Activated CD8-positive, alpha-beta memory T cell treated with anti-CD3 and anti-CD28 coated beads for 48 hours (primary cell): ENCODE measurements at places on chromosomes 3 and 15.

- no peak for DNase-seq
Measured at GRCh38 chr15:31352911-31353811, 26.5 kb downstream of the KLF13 start.

DNA sequence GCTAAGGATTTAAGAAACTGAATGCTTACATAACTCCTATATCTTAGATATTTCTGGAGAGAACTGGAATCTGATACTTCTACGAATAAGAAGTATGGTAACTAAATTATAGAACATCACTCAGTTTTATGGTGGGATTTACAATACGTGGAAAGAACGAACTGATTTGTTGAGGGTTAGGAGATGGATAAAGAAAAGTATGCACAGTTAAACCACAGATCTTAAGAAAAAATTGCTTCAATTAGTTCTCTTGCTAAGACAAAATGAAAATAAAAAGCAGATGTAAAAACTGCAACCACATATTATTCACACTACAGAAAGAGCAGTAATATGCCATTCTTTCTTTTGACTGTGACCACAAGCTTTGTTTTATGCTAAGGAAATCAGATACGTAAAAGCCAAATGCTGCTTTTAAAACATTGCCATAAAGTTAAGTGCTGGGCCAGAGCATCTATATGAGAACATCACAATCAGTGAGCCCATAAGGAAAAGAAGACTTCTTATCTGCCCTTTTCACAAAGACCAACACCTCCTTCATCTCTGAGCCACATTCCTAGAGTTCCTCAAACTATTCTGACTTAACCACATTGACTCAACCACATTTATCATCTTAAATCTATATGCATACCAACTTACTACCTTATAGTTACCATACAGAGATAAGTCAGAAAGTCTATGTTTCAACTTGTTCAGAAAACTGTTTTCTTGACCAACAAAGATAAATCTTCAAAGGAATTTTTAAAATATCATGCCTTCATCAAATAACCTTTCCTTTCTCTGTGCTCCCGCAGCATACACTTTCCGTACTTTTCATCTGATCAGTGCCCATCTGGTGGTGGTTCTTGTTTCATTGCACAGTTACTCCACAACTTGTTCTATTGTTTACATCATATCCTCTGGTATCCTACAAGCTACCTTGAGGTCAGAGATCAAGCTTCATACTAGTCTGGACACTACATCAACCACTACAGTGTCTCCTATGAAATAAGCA, 61.7 kb downstream of the FSIP1 start:
- no peak for DNase-seq

GRCh38 chr3:16937326-16937845, 52.6 kb downstream of the PLCL2 start:
- DNase-seq: no peak

GRCh38 chr3:138657508-138657907, 48.9 kb downstream of the FAIM start:
- no peak for DNase-seq

GRCh38 chr3:81958972-81959640, 197.7 kb upstream of the GBE1 start:
- DNase-seq: no peak

GRCh38 chr3:177681156-177681555, 483.9 kb upstream of the TBL1XR1 start:
- DNase-seq: no peak

DNA sequence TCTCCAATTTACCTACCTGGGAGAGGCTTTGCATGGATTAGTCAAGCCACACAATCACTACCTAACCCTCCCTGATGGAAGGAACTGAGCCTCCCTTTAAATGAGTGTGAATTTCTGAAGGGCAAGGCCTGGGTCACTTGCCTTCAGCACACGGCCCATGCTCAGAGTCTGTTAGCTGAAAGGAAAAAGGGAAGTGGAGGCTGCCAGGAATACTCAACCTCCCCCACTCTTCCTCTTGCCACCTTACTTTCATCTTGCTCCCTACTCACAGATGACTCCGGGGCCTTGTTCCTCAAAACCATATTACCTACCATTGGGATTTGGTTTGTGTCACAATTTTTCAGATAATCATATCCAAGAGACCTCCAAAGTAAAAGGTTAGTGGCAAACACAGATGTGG, 220.0 kb downstream of the ABHD5 start:
- DNase-seq: no peak

DNA sequence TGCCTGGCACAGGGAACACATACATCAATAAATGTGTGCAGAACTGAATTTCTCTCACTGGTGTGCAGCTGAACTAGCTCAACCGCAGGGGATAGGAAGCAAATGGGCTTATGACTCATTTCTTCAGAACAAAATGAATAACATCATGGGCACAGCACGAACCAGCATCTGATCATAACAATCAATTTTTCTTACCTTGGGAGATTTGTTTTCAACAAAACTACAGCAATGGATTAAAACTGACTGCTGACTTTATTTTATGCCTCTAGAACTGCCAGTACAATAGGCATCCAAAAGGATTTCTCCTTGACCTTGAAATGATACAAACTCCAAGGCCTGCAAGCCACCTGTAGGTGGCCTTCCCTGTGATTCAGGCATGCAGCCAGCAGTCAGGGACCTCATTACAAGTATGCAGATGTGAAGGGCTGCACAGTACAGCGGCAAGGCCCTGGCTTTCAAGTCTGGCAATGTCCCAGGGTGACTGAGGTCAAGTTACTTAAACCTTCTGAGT, 26.1 kb downstream of the TAMM41 start:
- DNase-seq: no peak

- DNase-seq: no peak
Measured at GRCh38 chr3:63470745-63471144, 181.7 kb upstream of the SNTN start.

DNA sequence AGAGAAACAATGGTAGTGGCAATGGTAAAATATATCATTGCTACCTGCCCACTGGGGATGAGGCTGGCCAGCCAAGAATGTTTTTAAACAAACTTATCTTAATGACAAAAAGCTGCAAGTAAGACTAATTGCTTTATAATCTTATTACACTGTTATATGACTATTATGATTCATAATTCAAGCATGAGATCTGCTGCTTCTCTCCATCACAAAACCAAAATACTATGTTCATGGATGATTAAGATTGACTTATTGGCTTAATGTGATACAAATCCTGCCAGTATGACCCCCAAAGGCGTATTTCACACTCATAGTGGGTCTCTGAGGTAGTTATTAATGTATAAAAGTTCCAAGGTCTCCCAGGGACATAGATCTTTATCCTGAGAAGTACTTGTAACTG, 52.6 kb downstream of the FBN1 start:
- DNase-seq: no peak

- DNase-seq: no peak
Measured at GRCh38 chr3:32632533-32633265, 52.3 kb upstream of the CNOT10 start.

- DNase-seq: no peak
Measured at GRCh38 chr15:61654002-61654740, 406.1 kb downstream of the VPS13C start.

- DNase-seq: no peak
Measured at GRCh38 chr15:70597945-70598344, 165.4 kb downstream of the UACA start.

GRCh38 chr15:62306851-62307504, 141.9 kb upstream of the C2CD4B start:
- no peak for DNase-seq

GRCh38 chr3:167066977-167067786, 312.9 kb downstream of the ZBBX start:
- DNase-seq: no peak

DNA sequence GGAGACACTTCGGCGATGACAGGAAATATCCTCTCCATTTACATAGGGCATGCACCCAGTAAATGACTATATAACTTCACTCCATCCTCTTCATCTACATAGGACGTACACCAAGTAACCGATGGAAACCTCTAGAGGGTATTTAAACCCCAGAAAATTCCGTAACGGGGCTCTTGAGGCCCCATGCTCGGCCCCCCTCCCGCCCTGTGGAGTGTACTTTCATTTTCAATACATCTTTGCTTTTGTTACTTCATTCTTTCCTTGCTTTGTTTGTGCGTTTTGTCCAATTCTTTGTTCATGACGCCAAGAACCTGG, 7.5 kb upstream of the FAM107A start:
- DNase-seq: no peak

DNA sequence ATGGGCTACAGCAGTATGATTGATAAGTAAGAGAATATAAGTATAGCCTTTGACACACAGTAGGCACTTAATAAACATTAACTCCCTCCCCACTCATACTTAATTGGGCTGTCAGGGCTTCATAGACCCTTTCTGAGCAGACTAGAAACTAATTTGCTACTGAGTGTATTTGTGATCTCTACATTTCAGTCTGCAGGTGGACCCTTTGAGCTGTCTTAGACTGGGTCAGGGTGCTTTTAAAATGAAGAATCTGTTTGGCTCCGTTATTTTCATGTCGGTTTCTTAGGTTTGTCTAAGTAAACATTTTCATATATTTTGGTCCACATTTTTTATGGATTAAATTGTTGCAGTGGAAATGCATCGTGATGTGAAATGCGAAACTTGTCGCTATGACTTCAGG, 50.3 kb upstream of the SELENOK start:
- DNase-seq: no peak

- no peak for DNase-seq
Measured at GRCh38 chr15:45606841-45607240, 19.7 kb downstream of the BLOC1S6 start.

GRCh38 chr15:82807920-82808633, 1.4 kb upstream of the WHAMM start:
- no peak for DNase-seq

GRCh38 chr15:31489801-31490646, 163.4 kb downstream of the KLF13 start:
- DNase-seq: no peak

GRCh38 chr15:97841558-97841957, 118.9 kb upstream of the ARRDC4 start:
- no peak for DNase-seq

- DNase-seq: peak; percentile 72
Measured at GRCh38 chr3:138834596-138835396, at the start of gene PIK3CB. Gene PIK3CB (minus strand): TSS chr3:138834928. CDS start chr3:138759343, 75,585 bp downstream.

DNA sequence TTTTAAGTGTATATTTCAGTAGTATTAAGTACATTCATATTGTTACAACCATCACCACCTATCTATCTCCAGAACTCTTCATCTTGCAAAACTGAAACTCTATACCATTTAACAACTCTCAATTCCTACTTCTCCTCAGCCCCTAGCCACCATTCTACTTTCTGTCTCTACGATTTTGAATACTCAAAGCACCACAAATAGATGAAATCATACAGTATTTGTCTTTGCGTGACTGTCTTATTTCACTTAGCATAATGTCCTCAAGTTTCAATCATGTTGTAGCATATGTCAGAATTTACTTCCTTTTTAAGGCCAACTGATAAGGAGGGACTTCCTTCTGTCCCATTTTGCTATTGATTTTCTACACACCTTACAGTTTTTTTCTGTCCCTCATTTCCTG, 593.3 kb downstream of the FHIT start:
- DNase-seq: no peak

- no peak for DNase-seq
Measured at GRCh38 chr3:13248640-13249039, 171.5 kb downstream of the NUP210 start.

- no peak for DNase-seq
Measured at GRCh38 chr15:69114331-69114928, 46.0 kb upstream of the GLCE start.

GRCh38 chr15:70523192-70523591, 240.2 kb downstream of the UACA start:
- DNase-seq: no peak
